ENCODE measurements at places on chromosomes 6 and 20.

DNA sequence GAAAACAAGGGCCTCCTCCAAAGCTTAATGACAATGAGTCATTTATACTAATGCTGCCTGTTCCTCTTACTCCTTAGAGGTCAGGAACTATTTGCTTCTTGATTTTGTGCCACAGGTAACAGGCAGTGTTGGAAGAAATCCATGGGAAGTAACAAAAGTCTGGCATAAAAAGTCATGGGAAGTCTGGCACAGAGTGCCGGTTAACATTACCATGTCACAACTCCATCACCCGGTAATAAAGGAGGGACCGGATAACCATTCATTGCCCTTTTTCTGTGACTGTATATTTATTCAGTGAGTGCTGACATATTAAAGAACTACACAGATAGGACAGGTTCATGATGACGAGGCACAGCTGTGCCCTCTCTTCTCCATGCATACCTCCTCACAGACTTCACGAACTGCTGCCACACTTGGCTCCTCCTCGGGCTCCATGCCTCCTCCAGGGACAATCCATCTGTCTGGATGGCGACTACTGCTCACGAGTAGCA is 50.9 kb downstream of the NUDT3 start:
- DNase-seq, result no peak

- no peak for DNase-seq
Observed at GRCh38 chr6:137736911-137737310, 130.1 kb upstream of the TNFAIP3 start.

GRCh38 chr6:105902401-105903031 is 183.6 kb upstream of the PRDM1 start:
- no peak for DNase-seq

- DNase-seq, result no peak
Observed at GRCh38 chr6:121590916-121591315, 155.5 kb downstream of the GJA1 start.

GRCh38 chr6:140537834-140538705 is 1163.6 kb upstream of the CITED2 start:
- DNase-seq, result no peak

DNA sequence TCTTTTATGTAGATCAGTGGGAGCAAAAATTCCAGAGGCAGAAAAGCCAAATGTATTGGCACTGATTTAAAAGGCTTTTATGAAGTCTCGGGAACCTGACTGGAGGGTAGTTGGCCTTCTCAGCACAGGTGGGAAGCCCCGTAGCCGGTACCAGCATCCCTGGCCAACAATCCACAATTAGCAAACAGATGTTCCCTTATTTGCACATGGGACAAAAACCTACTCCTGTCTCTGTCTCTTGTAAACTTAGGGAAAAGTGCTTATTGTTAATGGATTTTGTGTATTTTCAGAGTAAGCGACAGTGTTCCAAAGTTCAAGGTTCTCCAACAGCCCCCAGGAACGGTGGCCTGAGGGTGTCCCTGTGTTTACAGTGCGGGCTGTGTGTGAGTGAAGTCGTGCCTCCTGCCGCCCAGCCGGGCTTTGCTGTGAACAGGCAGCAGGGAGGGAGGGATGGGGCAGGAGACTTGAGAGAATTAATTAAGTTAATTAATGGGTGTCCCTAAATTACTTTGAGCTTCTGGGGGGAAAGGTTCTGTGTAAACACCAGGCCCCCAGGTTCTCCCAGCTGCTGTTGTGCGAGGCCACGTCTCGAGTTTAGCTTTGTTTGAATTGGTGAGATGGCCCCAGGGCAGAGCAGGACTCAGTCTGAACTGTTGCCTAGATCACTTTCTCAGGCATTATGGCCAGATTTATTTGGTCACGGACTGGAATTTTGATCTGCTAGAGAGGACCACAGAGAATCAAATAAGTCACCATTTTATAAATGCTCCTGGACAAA is 3.9 kb downstream of the SYNJ2 start:
- DNase-seq, result peak; percentile 73

DNA sequence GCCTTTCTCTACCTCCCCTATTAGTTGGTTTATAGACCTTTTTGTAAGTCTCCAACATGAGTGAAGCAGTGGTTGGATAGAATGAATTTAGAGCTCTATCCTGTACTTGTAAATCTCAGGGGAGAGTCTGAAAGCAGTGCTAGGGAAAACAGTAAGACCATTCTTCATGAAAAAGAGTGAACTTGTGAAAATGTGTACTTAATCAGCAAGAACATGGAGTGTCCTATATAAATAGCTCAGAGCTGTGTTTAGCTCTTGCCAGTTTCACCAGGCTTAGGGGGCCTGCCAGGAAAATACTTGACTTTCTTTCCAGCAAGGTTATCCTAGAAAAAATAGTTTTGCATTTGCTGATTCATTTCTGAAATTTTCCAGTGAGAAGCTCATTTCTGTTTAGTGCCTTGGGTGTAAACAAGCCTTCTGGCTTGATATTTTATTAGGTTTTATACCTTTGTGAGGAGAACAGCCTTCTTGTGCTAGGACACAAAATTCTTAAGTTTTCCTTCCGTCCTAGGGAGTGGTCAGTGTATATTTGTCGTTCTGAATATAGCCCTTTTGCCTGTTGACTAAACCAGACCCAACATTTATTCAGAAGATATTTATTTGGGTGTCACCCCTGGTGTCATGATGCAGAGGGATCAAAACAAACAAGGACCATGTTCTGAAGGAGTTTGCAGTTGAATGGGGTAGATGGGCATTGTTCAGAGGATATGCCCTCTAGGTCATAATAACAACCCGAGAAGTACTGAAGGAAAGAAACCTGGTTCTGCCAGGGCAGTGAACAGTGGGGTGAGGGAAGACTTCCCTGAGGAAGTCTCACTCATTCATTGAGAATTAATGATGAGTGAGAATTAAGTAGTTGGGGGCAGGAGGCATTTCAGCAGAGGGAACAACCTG is 7.6 kb downstream of the ARFGEF2 start:
- no peak for DNase-seq

DNA sequence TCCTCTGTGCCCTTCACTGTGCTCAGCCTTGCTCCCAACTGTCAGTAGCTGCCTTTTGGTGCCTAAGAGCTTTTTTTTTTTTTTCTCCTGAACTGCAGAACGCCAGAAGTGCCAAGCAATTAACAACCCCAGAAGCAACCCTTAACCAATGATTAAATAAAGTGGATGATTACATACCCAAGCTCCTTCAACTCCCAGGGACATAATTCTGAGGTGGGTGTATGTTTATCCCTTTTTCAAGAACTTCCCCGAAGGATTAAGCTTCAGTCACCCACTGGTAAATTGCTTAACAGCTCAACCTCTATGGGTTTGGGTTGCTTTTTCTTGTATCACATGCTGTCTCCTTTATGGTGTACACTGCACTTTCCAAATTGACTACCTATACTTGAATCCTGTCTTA is 41.1 kb downstream of the KLHL31 start:
- DNase-seq, result peak; percentile 63

GRCh38 chr6:96391776-96392360 is 129.7 kb upstream of the UFL1 start:
- DNase-seq, result peak; percentile 95

DNA sequence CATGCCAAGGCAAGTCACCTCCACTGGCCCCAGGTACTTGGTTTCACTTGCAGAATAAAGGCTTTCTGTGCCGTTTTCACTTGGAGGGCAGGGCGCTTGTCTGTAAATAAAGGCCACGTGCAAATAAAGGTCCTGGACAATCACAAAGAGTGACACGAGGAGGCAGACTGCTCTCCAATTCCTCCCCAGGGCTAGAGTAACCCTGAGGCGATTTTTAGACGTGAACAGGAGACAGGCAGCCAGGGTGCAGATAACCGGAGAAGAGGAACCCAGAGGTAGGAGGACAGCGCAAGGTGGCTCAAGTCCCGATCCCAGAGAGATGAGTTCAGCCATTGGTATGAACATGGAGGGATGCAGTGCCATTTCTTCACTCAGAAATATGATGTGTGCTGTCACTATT is 327.4 kb downstream of the KIF16B start:
- no peak for DNase-seq

DNA sequence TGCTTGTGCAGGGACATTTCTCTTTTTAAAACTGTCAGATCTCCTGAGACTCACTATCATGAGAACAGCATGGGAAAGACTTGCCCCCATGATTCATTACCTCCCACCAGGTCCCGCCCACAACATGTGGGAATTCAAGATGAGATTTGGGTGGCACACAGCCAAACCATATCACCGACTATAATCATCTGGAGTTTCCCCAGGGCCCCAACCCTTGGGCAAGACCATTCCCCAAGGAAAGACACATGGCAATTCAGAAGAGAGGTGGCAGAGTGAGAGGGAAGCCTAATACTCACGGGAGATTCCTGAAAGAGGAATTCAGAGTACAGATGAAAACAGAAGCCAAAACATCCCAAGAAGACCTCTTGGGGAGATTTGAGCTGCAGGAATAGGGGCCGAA is 291.0 kb upstream of the PLCB4 start:
- no peak for DNase-seq

GRCh38 chr20:60486315-60486714 is 528.1 kb downstream of the CDH26 start:
- no peak for DNase-seq

GRCh38 chr6:95679981-95680380 is 102.6 kb downstream of the MANEA start:
- no peak for DNase-seq

DNA sequence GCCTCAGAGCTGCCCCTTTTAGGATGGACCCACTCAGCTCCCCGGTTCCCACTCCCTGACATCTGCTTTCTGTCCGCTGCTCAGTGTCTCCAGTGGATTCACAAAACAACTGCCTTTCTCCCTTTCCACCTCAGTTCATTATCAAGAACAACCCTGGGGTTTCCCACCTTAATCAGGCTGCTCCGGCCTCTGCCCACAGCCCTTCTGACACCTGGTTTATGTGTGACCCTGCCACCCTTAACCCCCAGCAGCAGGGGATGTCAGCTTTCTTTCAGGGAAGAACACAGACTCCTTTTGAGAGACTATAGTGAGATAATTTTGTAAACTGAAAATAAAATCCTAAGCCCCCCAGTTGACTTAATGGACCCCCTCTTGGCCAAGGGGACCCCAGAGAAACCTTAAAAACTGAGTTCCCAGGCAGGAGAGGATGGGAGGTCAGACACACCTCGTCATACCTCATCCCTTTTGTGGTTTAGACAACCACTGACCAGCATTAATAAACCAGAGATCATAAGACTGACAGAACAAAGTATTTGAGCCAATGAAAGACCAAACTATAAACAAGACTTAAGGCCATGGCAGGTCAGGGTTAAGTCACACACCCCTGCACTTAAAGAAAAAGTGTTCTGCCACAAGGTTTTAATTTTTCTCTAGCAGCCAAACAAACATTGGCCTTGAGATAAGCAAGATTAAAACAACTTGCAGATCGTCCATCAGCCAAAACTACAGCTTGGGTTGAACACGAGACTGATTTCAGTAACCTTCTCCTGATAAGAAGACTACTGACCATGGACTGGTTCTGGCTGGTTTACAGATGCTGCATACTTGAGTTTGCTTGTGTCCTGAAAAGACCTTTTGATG is 42.4 kb upstream of the DDR1 start:
- DNase-seq, result no peak

DNA sequence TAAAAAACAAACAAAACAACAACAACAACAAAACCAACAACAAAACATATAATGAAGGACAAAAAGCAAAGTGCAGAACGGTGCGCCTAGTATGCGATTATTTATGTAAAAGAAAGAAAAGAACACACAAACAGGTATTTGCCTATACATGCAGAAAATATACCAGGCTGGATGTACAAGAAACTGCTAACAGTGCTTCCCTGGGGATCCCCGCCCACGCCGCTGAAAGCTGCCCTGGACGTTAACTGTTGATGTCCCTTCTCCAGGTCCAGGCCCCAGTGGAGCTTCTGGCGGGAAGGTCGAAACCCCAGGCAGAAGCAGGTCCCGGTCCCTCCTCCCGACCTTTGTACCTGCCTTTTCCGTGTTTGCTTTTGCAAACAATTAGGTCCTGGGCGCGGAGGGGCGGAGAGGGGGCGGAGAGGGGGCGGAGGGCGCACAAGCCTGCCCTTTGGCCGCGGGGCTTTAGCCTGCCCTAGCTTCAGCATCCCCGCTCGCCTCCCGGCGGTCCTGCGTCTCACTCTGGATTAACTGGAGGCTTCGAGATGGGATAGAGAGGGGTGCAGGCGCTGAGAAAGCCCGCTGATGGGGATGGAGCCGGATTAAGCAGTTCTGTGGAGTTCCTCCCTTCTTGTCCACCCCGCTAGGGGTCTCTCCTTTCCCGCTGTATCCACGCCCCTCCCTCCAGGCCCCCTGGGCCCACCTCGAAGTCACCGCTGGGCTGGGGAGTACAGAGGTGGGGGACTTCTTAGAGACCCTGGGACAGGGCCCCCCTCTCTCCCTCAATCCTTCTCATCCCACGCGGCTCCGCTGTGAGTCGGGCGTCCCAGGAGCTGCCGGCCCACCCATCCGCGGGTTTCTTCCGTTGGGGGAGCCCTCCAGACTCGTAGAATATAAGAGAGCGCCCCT is 8.2 kb upstream of the AHCY start:
- no peak for DNase-seq

GRCh38 chr6:32369660-32370059 is 2.0 kb downstream of the TSBP1 start:
- no peak for DNase-seq

DNA sequence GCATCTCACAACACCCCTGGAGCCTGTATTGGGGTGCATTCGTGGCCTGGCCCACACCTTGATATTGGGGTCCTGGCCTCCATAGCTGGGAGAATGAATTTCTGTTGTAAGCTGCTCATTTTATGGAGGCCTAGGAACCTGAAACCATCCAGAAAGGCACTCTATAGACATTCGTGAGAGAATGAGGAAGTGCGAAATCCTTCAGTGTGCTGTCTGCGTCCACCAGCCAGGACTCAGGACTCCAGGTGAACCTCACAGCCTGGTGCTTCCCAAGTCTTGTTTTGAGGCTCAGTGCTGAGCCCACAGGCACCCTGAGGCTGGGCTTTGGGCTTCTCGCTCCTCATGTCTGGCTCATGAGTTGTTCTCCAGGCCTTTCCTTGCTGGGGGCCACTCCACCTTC is 11.9 kb upstream of the RBBP8NL start:
- DNase-seq, result peak; percentile 49

GRCh38 chr20:50310673-50311051 is 120.0 kb downstream of the CEBPB start:
- no peak for DNase-seq

- DNase-seq, result no peak
Observed at GRCh38 chr20:15561707-15562404, 1011.4 kb downstream of the KIF16B start.

DNA sequence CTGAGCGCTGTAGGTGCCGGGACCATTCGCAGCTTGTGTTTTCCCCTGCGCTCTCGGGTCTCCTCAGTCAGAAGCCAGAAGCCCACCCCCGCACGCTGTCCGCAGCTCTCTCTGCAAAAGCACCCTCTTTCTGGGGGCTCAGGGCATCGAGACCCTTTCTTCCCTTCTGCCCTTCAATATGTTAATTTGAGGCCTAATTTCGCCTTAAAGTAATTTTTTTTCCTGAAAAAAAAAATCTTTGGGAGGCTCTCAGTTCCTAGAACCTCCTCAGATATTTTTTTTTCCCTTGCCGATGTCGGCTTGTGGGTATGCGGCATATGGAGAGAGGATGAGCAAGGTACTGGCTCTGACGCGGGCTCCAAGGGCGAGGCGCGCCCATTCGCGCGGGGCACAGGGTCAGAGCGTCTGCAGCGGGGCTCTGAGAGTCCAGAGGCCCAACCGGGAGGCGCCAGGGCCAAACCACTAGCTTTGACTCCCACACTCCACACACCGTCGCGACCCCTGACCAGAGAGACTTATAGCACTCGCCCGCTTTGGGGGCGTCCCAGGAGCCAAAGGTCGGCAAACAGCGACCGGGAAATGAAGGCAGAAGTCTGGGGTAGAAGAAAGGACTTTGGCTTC is 893 bp downstream of the PRDM13 start:
- DNase-seq, result no peak

- DNase-seq, result peak; percentile 10
Observed at GRCh38 chr6:151288712-151289398, 49.1 kb downstream of the AKAP12 start.
